ENCODE measurements at places on chromosomes 4 and X. TPM values are rescaled to one million over a fixed set of nuclear protein-coding genes. Genes with fewer than 3 reads are reported as not detected.
A peak's percentile ranks its signal among the peaks of the same experiment; 100 is the strongest.

Gene MGAT4D
- total RNA-seq: not detected

GRCh38 chrX:134933911-134934310 is 56.9 kb upstream of the SMIM10 start:
- DNase-seq: no peak

DNA sequence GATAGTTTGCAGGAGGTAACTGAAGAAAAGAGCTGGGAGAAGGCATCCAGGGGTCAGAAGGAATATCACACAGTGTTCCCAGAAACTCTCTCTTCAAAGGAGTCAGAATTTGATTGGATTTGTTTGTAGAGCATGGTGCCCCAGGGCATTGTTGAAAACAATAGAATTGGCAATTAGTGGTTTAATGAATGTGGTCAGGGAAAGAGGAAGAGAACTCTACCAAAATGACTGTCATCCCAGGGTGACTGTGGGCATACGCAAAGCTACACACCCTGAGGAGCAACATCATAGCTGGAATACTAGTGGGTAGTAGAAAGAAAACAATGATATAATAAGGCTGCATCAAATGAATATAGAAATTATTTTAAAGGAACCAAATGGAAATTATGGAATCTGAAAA is 21.5 kb downstream of the TNIP2 start:
- no peak for DNase-seq

GRCh38 chr4:58553031-58553430 is 1442.8 kb upstream of the IGFBP7 start:
- DNase-seq: no peak

Gene MAGEE2
- total RNA-seq: not detected

Gene ABHD18
- total RNA-seq: 8.9 TPM

- no peak for DNase-seq
Measured at GRCh38 chr4:84279678-84280077, 219.4 kb downstream of the NKX6-1 start.

DNA sequence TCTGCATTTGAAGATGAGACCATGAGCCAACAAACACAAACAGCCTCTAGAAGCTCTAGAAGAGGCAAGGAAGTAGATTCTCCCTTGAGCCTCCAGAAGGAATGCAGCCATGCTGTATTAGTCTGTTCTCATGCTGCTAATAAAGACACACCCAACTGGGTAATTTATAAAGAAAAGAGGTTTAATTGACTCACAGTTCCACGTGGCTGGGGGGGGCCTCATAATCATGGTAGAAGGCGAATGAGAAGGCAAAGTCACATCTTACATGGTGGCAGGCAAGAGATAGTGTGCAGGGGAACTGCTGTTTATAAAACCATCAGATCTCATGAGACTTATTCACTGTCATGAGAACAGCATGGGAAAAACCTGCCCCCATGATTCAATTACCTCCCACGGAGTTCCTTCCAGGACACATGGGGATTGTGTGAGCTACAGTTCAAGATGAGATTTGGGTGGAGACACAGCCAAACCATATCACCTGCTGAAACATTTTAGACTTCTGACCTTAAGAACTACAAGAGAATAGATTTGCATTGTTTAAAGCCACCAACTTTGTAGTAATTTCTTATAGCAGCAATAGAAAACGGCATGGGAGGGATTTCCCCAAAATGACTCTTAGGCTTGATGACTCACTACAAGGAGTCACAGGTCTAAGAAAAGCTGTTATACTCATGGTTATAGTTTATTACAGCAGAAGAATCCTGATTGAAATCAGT is 284.4 kb upstream of the SFRP2 start:
- no peak for DNase-seq

Gene LUZP4
- total RNA-seq: not detected

DNA sequence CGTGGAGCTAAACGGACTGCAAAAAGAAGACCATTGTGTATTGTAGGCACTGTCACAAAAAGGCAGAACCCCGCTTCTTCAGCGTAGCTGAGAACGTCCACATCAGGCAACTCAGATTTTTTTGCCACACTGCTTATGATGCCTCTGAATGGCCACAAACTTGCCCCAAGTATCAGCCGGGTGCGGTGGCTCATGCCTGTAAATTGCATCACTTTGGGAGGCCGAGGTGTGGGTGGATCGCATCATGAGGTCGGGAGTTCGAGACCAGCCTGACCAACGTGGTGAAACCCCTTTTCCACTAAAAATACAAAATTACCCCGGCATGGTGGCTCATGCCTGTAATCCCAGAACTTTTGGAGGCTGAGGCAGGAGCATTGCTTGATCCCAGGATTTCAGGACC is 14.9 kb upstream of the IL3RA start:
- no peak for DNase-seq

Gene FAM47A
- total RNA-seq: not detected

- no peak for DNase-seq
Measured at GRCh38 chr4:76783836-76784235, 114.1 kb downstream of the SOWAHB start.

- no peak for DNase-seq
Measured at GRCh38 chrX:24369816-24370215, 9.4 kb downstream of the SUPT20HL1 start.

Gene MAGED4B
- not detected for total RNA-seq

Gene HOPX
- 3.0 TPM for total RNA-seq

GRCh38 chrX:124086411-124086810 is 124.9 kb downstream of the STAG2 start:
- no peak for DNase-seq

Gene ABRAXAS1
- 2.4 TPM for total RNA-seq

GRCh38 chr4:110616238-110617074 is 6.4 kb downstream of the PITX2 start:
- no peak for DNase-seq

DNA sequence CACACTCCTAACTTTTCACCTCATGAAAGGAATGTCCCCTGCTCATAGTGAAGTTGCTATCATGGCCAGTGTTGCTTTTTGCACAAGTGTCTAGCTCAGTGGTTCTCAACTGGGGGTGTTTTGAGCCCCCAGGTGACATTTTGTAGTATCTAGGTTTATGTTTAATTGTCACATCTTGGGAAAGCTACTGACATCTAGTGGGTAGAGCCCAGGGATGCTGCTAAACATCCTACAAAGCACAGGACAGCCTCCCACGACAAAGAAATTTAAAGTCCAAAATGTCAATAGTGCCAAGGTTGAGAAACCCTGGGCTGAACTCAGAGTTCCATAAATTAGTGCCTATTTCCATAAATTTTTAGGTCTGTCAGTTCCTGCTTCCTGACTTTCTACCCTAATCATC is 70.7 kb upstream of the HCCS start:
- DNase-seq: no peak

Gene LAMTOR3
- 17.3 TPM for total RNA-seq

Gene EOLA1
- 24.7 TPM for total RNA-seq

DNA sequence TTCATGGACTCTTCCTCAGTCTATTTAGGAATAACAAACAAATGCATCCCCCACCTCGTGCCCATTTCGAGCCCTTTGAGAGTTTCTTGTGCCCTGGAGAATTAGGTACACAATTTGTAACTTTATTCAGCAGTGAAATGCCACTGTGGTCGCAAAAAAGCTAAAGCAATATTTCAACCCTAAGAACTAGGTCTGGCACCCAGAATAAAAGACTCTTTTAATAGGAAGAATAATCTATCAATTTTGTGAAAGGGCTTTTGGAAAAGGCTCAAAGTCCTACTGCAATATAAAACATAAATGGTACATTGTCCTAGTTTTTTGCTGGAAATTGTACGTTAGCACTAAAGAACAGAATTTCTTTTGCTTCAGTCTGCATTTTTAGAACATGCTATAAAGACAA is 304.6 kb upstream of the TENM3 start:
- DNase-seq: no peak

Gene ZFP92
- not detected for total RNA-seq

- DNase-seq: no peak
Measured at GRCh38 chr4:27013012-27013411, 152.4 kb downstream of the STIM2 start.

GRCh38 chr4:175973027-175973923 is 92.4 kb upstream of the WDR17 start:
- DNase-seq: no peak

GRCh38 chr4:72208421-72209075 is 176.7 kb downstream of the NPFFR2 start:
- DNase-seq: peak; percentile 35

DNA sequence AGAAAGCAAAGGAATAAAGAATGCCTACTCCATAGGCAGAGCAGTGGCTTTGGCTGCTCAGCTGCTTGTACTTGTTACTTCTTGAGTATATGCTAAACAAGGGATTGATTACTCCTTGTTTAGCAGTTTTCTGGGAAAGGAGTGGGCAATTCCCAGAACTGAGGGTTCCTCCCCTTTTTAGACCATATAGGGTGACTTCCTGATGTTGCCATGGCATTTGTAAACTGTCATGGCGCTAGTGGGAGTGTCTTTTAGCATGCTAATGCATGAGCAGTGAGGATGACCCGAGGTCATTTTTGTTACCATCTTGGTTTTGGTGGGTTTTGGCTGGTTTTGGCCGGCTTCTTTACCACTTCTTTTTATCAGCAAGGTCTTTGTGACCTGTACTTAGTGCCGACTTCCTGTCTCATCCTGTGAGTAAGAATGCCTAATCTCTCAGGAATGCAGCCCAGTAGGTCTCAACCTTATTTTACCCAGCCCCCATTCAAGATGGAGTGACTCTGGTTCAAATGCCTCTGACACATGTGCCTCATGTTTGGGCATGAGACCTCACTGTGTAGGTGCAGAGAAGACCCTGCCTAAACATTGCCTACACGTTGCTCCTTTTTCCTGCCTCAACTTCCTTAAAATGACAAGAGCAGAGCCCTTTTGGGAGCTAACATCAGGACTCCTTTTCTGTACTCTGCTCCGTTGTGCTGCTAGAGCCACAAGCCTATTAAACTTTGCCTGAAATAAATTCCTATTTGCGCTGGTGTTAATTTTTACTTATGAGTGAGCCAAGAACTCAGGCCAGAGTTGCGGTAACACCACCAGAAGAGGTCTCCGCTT is 21.0 kb upstream of the UBA6 start:
- DNase-seq: peak; percentile 39

Gene CTBP1
- 665 TPM for total RNA-seq

DNA sequence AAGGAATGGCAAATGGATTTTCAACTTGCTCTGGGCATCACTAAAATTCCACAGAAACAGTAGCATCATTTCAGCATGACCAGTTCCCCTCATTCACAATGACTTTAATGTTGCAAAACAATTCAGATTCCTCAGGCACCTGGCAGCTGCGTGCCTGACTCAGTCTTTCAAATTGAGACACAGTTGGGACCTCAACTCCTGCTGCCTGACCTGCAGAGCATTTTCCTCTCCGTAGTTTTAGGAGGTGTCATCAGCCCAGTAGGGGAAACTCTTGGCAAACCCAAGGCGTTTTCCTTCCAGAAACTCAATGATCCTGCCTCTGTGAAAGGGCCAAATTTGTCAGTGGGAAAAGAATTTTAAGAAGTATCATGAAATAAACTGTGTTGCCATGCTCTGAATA is 388.9 kb downstream of the SPRY1 start:
- no peak for DNase-seq

GRCh38 chrX:38870361-38870895 is 69.2 kb downstream of the MID1IP1 start:
- peak; percentile 13 for DNase-seq

Gene LEF1
- total RNA-seq: 0.10 TPM

DNA sequence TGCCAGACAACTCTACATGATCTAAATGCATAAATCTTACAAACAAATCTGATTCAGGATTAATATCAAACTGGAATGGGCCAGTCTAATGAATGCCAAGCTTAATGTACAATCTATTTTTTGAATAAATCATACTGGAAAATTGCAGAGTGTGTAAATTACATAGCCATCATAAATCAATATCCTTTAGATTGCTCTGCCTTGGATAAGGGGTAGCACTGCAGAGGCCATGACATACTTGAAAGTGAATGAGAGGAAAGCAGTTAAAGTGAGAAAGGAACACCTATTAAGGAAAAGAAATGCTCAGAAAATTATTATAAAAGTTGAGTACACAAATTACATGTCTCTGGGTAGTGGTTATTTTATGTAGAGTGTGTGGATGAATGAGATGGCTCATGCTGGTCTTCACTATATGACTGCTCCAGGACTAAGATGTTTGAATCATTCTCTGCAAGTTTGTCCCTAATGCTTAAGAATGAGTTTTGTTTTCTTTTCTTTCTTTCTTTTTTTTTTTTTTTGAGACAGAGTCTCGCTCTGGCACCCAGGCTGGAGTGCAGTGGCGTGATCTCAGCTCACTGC is 100.2 kb downstream of the ADGRL3 start:
- DNase-seq: no peak

DNA sequence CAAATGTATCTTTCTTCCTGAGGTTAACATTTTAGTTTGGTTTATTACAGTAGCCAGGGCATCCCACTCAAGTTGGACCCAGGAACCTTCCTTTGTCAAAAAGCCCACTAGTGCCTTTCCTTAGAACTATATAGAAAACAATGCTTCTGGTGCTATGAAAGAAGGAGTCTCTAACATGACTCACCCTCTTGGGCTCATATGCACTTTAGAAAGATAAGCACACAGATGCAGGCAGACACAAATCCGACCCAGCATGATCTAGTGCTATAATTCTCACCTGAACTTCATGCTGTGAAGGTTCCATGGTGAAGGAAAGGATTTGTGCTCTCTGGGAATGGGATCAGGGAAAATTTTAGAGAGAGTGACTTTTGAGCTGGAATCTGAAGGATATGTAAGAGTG is 289.4 kb downstream of the ANKRD50 start:
- peak; percentile 45 for DNase-seq

GRCh38 chr4:86848732-86849619 is at the start of gene SLC10A6:
SLC10A6 (minus strand) TSS chr4:86849384; CDS start chr4:86849115, 269 bp downstream.
- no peak for DNase-seq

Gene NPNT
- 35.4 TPM for total RNA-seq

- DNase-seq: no peak
Measured at GRCh38 chrX:80011522-80011921, 3.0 kb upstream of the TBX22 start.

DNA sequence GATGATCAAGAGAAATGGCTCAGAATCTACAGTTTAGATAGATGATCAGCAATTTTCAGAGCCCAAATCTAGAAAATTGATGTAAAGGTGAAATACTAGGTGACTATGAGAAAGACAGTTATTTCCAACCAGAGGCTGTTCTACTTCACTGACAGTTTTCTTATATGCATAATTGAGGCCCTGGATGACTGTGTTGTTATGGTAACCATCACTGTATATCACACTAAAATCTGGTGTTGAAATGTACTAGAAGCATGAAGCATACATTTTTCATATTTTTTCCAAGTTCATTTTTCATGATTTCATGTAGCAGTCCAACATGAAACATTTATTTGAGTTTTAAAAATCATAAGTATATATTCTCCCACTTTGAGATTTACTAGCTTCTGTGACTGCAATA is 87.4 kb downstream of the ATXN3L start:
- DNase-seq: no peak

- no peak for DNase-seq
Measured at GRCh38 chr4:3475041-3475712, 12.1 kb downstream of the DOK7 start.

- no peak for DNase-seq
Measured at GRCh38 chr4:160947653-160948052, 1216.1 kb downstream of the FSTL5 start.

- DNase-seq: no peak
Measured at GRCh38 chr4:88090898-88091297, 67.5 kb downstream of the ABCG2 start.

GRCh38 chr4:76571274-76571673 is 136.2 kb downstream of the SHROOM3 start:
- DNase-seq: no peak

Gene MAP7D2
- 0.03 TPM for total RNA-seq

Gene SMIM10
- not detected for total RNA-seq
